Stimulated activated naive CD8-positive, alpha-beta T cell treated with anti-CD3 and anti-CD28 coated beads, Interleukin-15, Interleukin-2, amounts not matched to agents 100 U/mL and 50 U/mL, for 24 hours (primary cell): ENCODE measurements at places on chromosomes 13 and 19.

GRCh38 chr19:46670813-46671212 lies 9.8 kb upstream of the DACT3 start:
- no peak for DNase-seq

DNA sequence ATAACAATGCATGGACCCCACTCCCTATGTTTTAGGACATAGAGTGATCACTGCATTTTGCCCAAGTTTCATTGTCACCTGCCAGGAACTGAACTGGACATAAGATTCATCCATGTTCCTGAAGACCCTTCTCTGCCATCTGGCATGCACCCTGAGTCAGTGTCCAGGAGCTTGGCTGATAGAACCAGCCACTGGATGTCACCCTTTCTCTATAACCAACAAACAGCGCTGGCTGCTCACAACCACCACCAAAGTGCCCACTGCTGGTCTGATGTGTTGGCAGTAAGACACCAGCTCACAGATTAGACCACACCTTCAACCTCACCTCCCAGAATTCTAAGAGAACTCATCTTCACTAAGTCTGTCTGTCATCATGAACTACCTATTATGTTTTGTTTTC lies 333.4 kb downstream of the ITGBL1 start:
- DNase-seq, result no peak

DNA sequence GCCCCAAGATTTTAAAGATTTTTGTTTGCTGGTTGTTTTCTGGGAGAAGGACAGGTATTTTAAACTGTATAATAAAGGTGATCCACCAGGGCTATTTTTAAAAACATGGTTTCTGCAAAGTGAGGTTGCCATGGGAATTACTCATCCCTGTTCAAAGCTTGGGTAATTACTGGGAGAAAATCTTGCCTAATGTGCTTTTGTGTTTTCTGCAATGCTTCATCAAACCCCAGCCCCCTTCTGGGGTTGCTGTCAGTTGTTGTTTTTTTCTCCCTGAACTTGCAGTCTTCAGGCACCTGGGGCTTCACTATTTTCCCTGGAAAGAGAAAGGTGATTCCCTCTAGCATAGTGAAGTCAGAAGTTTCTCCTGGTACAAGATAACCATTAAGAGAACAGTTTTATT lies 277.2 kb downstream of the NALCN start:
- DNase-seq, result no peak

DNA sequence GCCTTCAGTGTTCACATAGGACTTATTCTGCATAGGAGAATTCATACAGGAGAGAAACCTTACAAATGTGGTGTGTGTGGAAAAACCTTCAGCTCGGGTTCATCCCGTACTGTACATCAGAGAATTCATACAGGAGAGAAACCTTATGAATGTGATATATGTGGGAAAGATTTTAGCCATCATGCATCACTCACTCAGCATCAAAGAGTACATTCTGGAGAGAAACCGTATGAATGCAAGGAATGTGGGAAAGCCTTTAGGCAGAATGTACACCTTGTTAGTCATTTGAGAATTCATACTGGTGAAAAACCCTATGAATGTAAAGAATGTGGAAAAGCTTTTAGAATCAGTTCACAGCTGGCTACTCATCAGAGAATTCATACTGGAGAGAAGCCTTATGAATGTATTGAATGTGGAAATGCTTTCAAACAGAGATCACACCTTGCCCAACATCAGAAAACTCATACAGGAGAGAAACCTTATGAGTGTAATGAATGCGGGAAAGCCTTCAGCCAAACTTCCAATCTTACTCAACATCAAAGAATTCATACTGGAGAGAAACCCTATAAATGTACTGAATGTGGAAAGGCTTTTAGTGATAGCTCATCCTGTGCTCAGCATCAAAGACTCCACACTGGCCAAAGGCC lies 13.4 kb upstream of the ZFP28 start:
- no peak for DNase-seq

GRCh38 chr13:110629735-110630134 lies 14.4 kb downstream of the NAXD start:
- peak; percentile 39 for DNase-seq

GRCh38 chr13:45615501-45616101 lies at the start of gene ERICH6B:
Gene ERICH6B, minus strand, starts transcription at chr13:45615739. Its CDS starts 18,734 bp downstream, at chr13:45597005.
- DNase-seq, result peak; percentile 10

- no peak for DNase-seq
Observed at GRCh38 chr13:36533806-36534205, 101.5 kb downstream of the CCNA1 start.

DNA sequence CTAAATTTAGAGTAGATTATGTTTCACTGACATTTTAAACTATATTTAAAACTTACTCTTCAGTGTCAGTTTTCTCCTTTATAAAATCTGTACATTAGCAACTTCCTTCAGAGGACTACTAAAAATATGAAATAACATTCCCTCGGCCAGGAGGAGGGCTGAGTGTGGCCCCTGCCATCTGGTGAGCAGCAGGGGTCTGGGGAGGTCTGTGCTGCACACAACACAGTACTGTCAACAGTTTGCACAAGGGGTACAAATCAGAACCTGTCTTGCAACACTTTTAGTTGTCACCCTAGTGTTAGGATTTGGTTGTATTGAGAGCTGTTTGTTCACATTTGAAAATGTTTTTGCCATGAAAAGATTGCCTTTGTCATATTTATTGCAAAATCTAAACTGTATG lies 48.9 kb downstream of the TPP2 start:
- no peak for DNase-seq

DNA sequence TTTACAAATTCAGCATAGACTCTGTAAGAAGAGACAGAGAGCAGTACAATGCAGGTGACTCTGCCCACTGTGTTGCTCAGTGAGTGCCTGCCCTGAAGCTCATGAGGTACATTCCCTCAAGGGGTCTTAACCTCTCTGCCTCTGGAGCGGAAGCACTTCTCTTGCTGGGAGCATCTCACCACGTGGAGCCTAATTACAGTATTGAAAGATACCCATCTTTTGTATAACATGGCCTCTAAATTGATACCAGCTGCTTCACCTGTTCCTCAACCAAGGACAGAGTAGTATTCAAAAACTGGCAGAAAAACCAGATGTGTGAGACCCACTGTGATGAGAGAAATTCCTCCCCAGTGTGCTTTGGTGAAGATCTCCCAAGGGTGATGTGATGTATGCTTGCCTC lies 77.1 kb downstream of the SACS start:
- DNase-seq, result no peak

GRCh38 chr19:24004166-24004565 lies 82.8 kb upstream of the ZNF254 start:
- DNase-seq, result no peak

DNA sequence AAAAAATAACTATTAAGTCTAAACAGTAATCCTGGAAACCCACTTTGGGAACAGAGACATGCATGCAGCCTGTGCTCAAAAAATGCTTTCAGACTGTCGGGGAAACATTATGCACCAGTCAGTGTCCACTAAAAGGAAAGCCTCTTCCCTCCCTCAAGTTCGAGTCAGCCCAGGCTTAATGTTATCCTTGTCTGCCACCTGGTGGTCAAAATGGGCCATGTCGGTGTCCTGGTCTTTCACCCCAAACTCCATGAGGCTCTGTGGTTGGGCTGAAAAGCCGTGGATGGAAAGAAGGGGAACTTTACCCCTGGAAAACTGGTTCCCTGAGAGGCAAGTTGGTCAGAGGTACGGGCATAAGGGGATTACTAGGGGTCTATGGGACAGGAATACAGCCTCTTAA lies 88.4 kb upstream of the ZNF492 start:
- DNase-seq, result peak; percentile 40

- peak; percentile 84 for DNase-seq
Observed at GRCh38 chr19:7852851-7853769, 21.1 kb downstream of the PRR36 start.

GRCh38 chr19:57227502-57227901 lies 3.3 kb upstream of the AURKC start:
- no peak for DNase-seq

DNA sequence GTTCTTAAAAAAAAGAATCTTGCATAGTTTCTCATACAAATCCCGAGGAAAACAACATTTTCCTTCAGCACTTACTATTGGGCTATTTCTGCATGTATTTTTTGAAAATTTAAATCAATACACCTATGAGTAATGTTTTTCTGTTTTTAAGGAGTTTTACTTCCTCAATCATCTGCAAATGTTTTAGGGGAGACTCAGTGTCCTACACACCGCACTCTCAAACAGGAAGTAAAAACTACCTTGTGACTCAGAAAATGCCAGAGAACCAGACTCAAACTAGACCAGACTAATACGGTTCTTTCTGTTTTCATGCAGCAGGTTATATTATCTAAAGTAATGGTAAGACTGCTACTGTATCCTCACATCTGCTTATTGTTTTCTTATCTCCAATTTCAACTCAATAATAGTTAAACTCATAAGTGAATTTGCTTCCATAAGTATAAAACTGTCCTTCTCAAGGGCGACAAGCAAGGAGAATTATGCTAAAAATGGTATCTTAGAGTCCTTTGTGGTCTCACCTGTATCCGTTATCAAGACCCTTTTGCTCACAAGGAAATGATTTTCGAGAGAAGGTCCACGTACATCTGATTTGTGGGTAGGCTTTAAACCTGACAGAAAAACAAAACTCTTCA lies 52.5 kb downstream of the FLT3 start:
- DNase-seq, result no peak

GRCh38 chr19:45523642-45524256 lies 16.5 kb downstream of the VASP start:
- peak; percentile 71 for DNase-seq

DNA sequence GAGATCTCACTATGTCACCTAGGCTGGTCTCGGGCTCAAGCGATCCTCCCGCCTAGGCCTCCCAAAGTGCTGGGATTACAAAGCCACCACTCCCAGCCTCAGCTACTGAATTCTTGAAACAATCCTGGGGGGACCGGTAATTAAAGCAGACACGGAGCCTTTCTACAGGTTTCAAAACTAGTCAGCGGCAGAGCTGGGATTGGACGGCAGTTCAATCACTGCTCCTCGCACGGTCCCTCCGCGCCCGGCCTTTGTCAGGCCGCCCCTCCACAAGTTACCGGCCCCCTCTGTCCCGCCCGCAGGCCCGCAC lies 229 bp downstream of the BORCS8 start:
- DNase-seq, result no peak

DNA sequence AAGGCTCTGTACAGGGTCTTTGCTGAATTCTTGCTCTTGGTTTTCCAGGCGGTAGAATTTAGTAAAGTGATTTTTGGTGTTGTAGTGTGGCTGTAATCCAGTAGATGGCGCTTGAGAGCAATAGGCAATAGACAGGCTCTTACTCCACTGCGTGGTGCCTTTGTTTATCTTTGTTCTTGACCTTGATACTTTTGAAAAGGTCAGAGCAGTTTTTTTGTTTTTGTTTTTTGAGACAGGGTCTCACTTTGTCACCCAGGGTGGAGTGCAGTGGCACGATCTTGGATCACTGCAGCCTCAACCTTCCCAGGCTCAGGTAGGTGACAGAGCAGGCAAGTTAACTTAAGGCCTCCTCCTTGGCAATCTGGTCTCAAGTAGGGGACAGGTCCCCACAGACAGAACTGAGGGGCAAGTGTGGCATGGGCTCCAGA lies 12.2 kb upstream of the LILRA5 start:
- peak; percentile 48 for DNase-seq

- DNase-seq, result no peak
Observed at GRCh38 chr13:29548722-29549121, 46.8 kb downstream of the SLC7A1 start.

DNA sequence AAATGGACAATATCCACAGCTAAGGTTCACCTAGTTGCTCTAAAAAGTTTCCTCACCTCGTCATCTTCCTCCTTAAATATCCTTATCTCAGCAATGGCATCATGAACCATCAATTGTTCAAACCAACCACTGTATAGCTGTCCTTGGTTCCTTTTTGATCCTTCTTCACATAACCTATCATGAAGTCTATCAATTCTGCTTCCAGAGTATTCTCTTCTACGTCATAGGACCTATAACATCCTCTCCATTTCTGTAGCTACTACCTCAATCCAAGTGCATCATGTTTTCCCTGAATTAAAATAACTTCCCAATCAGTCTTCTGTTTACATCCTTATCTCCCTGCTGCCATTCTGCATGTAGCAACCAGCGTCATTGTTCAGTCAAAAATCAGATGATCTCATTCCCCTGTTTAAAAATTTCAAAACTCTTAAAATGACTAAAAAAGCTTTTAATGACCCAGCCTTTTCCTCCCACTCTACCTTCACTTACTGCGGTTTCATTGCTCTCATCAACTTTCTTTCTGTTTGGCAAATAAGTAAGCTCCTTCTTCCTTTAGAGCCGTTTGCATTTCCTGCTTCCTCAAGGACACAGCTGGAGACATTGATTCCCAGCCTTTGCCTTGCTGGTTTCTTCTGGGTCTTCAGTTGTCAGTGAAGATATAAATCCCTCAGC lies 223.9 kb upstream of the MIR17HG start:
- DNase-seq, result no peak

GRCh38 chr19:7188698-7189629 lies 105.2 kb downstream of the INSR start:
- no peak for DNase-seq

GRCh38 chr13:78201411-78201810 lies 282.8 kb upstream of the EDNRB start:
- no peak for DNase-seq

GRCh38 chr13:99501848-99502301 lies 603 bp downstream of the TM9SF2 start:
- DNase-seq, result no peak

GRCh38 chr13:102073251-102073650 lies 328.6 kb downstream of the FGF14 start:
- DNase-seq, result no peak

- peak; percentile 26 for DNase-seq
Observed at GRCh38 chr13:95480131-95480545, 72.4 kb upstream of the CLDN10 start.

GRCh38 chr19:54478677-54479266 lies 5.7 kb upstream of the CDC42EP5 start:
- no peak for DNase-seq

- DNase-seq, result no peak
Observed at GRCh38 chr19:23399443-23399842, 4.2 kb upstream of the ZNF91 start.

GRCh38 chr19:19461671-19462622 lies 53.4 kb downstream of the TSSK6 start:
- DNase-seq, result peak; percentile 49

DNA sequence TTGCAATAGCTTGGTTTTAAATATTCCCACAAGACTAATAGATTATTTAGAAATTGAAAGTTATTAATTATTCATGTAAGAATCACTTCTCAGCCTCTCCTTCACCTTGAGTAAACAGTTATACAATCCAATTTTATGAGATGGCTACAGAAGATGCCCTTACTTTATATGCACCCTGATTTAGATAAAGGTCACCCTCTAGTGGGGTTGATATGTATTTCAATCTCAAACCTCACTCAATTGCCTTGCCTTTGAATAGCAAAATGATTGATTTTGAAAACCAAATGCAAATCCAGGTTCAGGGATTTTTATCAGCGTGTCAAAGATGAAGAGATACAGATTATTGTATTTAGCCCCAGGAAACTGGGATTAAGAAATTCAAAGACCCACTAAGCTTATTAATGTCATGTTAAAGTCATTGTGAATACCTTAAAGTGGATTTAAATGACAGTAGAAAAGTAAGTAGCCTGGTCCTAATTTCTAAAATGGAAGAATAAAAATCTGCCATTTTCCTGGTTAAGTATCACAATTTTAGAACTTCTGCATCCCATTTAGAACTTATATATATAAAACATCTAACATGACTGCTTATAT lies 305.1 kb downstream of the ITGBL1 start:
- DNase-seq, result no peak

GRCh38 chr19:17339088-17339741 lies 1.9 kb downstream of the GTPBP3 start:
- DNase-seq, result peak; percentile 71
